Fibroblast of the aortic adventitia (primary cell): ENCODE measurements at places on chromosomes 3 and 15. TPM values are rescaled to one million over a fixed set of nuclear protein-coding genes. Genes with fewer than 3 reads are reported as not detected.

Gene MST1R
- total RNA-seq: 0.81 and 1.3 TPM in 2 replicates

GRCh38 chr3:50298836-50299637 is at the start of the genes HYAL3 and NAA80:
HYAL3 (minus strand) TSS chr3:50299405; CDS start chr3:50295602, 3,803 bp downstream.
NAA80 (minus strand) TSS chr3:50299405; CDS start chr3:50297463, 1,942 bp downstream.
- peak; percentile 100 for DNase-seq

DNA sequence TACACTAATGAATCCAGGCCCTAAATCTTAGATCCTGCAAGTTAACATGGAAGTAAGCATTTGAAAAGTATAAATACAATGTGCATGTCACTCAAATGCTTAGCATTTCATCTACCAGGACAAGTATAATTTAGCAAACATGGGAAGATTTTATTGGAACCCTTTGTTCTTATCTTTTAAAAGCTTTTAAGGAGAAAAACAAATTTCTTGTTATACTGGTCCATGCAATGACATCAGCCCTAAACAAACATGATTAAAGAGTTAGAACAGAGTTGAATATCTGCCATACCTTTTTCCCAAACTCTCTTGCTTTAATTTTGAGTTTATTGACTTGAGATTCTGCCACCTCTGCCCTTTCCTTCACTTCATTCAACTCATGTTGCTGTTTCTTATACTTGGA is 87.0 kb downstream of the HHLA2 start:
- DNase-seq: no peak

DNA sequence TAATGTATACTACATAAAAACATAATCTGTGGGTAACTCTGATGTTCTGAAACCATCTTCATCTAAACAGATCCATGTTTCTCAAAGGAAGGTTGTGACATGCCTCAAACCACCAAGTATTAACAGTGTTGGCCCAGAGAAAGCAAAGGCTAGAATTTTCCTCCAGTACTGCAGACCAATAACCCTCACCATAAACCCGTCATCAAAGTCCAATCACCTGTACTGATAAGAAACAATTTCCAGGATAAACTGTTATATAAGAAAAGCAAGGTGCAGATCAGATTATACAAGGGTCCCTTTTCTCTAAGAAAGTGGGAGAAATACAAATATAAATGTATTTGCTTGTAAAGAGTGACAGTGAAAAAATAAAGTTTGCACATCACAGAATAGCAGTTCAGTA is 32.3 kb downstream of the TBC1D2B start:
- no peak for DNase-seq

DNA sequence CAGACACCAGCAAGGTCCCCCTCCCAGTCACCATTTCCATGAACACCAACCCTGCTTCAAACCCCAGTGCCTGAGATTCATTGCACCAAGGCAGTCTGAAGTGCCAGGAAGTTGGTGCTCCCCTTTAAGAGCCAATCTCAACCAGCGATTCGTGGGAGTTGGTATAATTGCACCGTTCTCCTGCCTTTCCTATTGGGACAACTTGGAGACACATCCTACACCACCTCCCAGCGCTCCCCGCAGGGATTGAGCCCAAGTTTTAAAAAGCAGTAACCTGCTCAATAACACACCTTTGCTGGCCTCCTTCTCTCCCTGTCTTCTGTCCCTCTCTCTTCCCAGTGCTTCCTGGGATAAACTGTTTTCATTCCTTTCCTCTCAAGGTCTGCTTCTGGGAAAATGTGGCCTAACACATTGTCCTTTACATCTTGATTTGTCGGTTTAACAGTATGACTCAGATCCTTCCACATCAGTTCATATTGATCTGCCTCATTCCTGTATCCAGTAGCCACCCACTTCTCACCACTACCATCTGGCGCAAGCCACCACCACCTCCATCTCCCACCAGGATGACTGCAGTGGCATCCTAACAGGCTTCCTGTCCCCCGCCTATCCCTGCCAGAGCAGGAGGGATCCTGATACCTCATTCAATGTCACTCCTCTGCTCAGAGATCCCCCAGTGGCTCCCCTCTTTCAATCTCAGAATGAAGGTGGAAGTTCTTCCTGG is 37.8 kb upstream of the HRH1 start:
- no peak for DNase-seq
